Fibroblast of the conjunctiva (primary cell): ENCODE measurements at places on chromosomes 11 and 22.

DNA sequence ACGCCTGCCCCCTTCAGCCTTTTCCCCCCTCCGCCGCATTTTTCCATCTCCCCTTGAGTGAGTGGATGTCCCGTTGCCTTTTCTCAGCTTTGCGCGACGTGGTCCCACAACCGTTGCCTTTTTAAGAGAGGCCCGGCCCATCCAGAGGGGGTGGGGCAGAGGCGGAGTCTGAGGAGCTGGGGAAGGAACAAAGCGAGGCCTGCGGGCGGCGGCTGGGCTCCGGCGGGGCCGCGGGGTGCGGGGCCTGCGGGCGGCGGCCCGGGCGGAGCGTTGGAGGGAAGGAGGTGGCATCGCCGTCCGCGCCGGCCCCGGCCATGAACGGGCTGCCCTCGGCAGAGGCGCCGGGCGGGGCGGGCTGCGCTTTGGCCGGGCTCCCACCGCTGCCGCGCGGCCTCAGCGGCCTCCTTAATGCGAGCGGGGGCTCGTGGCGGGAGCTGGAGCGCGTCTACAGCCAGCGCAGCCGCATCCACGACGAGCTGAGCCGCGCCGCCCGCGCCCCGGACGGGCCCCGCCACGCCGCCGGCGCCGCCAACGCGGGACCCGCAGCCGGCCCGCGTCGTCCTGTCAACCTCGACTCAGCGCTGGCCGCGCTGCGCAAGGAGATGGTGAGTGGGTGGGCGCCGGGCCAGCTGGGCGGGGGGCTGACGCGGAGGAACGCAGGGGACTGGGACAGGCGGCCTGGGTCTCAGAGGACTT lies at the start of gene FAM89B:
FAM89B (plus strand) TSS at position 183 of the 696 bp plus-strand sequence; CDS start at position 315, 132 bp downstream.
- peak; percentile 47 for DNase-seq

DNA sequence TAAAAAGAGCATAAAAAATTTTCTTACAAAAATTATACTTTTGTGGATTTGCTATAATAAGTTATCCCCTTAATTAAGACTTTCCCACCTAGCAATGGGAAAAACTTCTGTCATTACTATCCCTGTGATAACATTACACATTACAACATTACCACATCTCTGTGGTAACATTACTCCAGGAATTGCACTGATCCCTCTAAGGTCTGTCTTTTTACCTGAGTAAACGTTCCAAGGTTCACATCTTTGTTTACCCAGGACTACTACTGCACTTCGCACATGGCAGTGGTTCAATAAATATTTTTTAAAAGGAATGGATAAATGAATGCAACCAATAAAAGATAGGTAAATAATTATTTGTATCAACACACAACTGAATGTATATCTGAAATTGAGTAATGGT lies 92.4 kb upstream of the NOX4 start:
- no peak for DNase-seq

GRCh38 chr11:106962995-106963394 lies 55.3 kb downstream of the GUCY1A2 start:
- no peak for DNase-seq

- DNase-seq, result no peak
Observed at GRCh38 chr22:23523713-23524112, 56.4 kb downstream of the IGLL1 start.

DNA sequence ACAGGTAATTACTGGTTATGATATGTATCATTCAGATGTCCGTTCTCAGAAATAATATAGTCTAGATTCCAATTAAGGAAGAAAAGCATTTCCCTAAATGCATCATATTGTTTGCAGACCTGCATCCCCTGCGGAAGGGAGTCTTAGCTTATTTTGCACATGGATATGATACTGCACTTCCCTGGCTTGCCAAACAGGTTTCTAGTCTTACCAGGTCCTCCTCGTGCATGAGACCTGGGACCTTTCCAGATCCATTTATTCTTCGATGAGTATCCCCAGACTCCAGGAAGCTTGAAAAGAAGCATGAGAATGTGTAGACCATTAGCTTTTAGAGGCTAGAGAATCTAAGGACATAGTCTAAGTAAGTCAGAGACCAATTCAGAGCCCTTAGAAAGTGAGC lies 30.6 kb downstream of the CYB5R2 start:
- DNase-seq, result no peak

- DNase-seq, result no peak
Observed at GRCh38 chr11:28495333-28495732, 387.1 kb downstream of the METTL15 start.

DNA sequence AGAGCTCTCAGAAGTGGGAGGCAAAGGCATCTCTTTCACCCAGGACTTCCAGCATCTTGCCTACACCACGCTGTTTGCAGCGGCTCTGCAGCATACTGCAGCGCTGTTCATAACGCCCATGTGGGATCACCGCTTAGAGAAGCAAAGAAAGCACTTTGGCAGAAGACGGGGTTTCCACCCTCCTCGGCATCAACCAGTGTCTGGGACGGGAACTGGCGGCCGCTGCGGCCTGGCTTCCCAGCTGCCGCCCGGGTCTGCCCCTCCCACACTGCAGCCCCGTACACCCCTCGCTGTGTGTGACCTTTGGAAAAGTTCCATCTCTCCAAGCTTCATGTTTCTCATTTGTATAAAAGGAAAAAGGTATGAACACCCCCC lies 545 bp upstream of the TIRAP start:
- DNase-seq, result no peak

DNA sequence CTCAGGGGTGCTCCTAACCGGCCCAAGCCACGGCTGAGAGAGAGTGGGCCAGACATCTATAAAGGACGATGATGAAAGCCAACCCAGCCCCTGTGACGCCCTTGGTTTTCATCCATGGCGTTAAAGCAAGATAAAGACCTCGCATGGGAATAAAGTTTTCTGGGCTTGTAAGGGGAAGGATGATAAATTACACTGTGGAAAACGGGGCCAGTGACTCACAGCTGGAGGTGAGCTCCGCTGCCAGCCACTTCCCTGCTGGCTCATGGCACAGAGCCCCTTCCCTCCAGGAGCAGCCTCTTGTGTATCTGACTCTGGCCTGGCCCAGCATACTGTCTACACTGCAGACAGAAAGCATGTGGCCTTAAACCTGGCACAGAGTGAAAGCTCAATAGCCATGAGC lies 503.2 kb upstream of the B3GAT1 start:
- DNase-seq, result no peak

- no peak for DNase-seq
Observed at GRCh38 chr22:44298406-44299091, 14.2 kb downstream of the SHISAL1 start.

GRCh38 chr11:17388609-17389210 lies at the start of gene KCNJ11:
TSS of gene KCNJ11 (minus strand) at chr11:17388659. CDS start at chr11:17388091, 568 bp downstream.
- no peak for DNase-seq

DNA sequence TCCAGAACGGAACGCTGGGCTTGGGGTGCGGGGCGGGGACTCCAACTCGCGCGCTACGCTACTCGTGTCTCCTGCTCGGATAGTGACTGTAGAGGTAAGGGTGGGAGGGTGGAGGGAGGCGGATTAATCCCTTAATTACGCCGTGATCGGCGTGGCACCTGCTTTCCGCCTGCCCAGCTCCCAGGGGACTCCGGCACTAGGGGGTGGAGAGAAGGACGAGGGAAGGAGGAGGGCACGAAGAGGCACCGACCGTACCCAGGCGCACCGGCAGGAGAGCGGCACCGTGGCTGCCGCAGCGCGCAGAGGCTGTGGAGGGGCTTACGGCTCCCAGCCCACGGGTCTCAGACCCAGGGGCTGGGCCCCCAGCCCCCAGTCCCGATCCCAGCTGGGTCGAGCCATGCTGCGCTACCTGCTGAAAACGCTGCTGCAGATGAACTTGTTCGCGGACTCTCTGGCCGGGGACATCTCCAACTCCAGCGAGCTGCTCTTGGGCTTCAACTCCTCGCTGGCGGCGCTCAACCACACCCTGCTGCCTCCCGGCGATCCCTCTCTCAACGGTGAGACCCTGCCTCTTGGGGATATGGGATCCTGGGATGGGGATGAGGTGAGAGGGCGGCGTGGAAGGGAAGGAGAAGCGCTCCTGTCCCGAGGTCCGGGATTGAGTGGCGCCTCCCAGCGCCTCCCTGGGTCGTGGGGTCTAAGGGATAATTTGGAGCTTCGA lies at the start of gene ROBO3:
ROBO3 (plus strand) TSS at position 252 of the 721 bp plus-strand sequence; CDS start at position 398, 146 bp downstream.
- no peak for DNase-seq

- no peak for DNase-seq
Observed at GRCh38 chr11:117715801-117716200, 81.2 kb downstream of the DSCAML1 start.

- no peak for DNase-seq
Observed at GRCh38 chr11:7690648-7691047, 15.6 kb downstream of the OVCH2 start.

DNA sequence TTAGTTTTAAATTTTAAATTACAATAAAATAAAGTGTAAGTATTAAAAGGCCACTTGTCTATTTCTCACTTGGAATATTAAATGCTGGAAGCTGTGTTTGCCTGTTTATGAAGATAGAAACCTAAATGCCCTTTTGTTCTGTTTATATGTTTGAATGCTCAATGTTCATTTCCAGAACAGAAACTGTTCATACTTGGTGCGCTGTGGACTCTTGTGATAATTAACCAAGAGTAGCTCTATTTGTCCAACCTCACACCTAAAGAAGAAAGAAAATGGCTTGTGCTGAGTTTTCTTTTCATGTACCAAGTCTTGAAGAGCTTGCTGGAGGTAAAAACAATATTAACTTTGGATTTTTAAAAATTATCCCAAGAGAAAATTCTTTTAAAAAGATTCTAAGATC lies 5.7 kb downstream of the C11orf54 start:
- DNase-seq, result no peak

- DNase-seq, result no peak
Observed at GRCh38 chr11:119438599-119438998, 15.6 kb upstream of the THY1 start.

GRCh38 chr22:24695060-24695459 lies 79.5 kb downstream of the PIWIL3 start:
- no peak for DNase-seq

GRCh38 chr22:19066531-19067271 lies 55.5 kb downstream of the DGCR2 start:
- peak; percentile 20 for DNase-seq

GRCh38 chr11:65136515-65137096 lies 2.3 kb upstream of the SYVN1 start:
- no peak for DNase-seq

DNA sequence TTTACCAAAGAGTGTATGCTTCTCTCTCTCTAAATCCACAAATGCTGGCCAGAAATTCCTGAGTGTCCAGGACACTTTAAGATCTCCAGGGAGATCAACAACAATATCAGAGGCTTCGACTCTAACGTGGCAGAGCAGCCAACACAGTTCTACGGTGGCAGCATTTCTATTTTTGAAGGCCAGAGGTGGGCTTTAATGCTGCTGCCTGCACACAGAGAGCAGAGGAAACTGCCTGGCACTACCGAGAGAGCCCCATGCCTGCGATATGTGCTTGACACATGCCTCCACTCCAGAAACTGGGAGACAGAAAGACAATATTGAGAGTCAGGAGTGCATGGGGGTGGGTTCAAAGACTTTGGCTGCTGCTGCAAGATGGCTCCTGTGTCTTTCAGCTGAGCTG lies 48.8 kb upstream of the GALNT18 start:
- DNase-seq, result no peak

GRCh38 chr11:59463190-59463641 lies 6.5 kb downstream of the OR4D6 start:
- no peak for DNase-seq

GRCh38 chr11:57164317-57164716 lies 17.4 kb upstream of the LRRC55 start:
- no peak for DNase-seq

DNA sequence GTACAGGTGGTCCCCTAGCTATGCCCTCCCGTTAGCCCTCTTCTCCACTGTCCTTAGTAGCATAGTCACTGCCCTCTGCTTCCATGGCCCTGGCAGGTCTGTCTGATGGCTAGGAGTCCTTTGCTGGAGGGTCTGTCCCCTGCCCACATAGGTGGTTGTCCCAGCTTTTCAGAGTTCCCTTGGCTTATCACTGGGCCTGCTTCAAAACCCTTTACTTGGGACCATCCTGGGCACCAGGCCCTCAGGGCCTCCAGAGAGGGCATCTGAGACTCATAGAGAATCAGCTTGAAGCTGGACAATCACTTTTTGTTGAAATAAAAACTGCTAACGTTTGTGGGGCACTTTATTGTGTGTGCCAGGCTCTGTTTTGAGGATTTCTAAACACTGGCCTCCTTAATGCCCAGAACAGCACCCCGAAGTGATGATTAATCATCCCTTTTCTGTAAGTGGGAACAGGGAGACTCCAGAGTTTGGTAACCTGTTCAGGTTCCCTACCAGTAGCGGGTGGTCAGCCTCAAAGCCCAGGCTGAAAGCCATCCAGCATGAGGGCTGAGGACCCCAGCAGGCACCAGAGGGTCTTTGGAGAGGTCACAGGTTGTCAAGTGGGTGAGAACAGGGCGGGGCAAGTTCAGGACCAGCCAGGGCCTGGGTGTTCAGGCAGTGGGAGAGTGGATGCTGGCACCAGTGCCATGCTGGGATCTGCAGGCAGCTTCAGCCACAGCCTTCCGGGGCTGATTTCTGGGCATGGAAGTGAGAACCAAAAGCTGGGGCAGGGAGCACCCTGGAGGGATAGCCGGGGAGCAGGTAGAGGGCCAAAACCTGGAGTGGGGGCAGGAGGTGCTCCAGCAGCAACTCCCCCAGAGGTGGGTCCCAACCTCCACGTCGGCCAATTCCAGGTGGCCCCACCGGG lies 495 bp upstream of the KCNK4 start:
- DNase-seq, result no peak

DNA sequence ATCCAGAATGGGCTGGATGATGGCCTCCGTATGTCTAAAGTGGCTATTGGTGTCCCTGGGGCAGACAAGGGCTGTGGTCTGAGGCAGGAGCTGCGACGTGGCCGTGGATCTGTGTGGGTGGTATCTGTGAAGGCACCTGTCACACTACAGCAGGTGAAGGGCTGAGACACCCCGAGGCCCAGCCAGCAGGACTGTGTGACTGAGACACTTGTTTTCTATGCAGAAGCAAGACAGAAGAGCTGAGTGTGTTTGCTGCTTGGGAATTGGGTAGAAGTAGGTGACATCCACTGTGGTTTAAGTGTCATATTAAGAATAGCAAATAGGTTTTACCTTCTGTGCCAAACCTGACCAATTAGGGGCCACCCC lies 35.0 kb downstream of the AMPD3 start:
- no peak for DNase-seq

- DNase-seq, result no peak
Observed at GRCh38 chr22:36049678-36049997, 21.0 kb upstream of the RBFOX2 start.

DNA sequence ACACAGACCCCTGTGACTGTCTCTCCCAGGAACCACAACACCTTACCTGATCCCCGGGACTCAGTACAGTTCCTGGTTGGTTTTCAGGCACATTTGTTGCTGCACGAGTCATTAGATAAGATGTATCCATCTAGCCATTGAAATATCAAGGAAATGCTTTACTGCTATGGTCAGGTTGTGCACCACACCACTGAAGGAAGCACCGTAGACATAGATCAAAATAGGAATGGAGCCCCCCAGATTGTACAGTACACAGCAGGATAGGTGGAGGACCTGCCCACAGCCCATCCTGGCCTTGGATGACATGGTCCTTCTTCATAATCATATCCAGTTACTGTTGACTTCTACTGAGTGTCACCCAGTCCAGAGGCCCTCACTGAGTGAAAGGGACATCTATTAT lies 85.9 kb upstream of the LDLRAD3 start:
- DNase-seq, result no peak

- no peak for DNase-seq
Observed at GRCh38 chr11:19740586-19740985, 27.9 kb downstream of the NAV2 start.
